ENCODE measurements at places on chromosomes 6 and 20.

GRCh38 chr20:41587956-41588355, 30.2 kb downstream of the CHD6 start:
- no peak for DNase-seq

- no peak for DNase-seq
Observed at GRCh38 chr20:16563066-16563806, 10.0 kb downstream of the KIF16B start.

- DNase-seq: no peak
Observed at GRCh38 chr20:33552519-33552918, 62.6 kb downstream of the CBFA2T2 start.

- no peak for DNase-seq
Observed at GRCh38 chr6:19587238-19587942, 249.8 kb upstream of the ID4 start.

DNA sequence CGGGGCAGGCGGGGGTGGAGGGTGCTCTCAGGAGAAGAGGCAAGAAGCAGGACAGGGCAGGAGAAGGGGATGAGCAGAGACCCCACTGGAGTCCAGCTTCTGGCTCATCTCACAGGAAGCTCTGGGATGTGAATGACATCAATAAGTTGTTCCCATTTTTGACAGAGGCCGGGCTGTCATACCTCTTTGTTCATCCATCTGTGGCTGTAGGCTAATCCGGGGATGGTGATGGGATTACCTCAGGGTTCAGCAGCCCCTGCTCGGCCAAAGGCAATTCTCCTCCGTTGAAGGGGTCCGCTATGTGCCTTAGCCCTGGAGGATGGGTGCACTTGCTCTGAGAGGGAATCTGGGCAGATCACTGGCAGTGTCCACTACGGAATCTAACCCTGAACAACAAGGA, 3.3 kb upstream of the TMC2 start:
- DNase-seq: no peak

DNA sequence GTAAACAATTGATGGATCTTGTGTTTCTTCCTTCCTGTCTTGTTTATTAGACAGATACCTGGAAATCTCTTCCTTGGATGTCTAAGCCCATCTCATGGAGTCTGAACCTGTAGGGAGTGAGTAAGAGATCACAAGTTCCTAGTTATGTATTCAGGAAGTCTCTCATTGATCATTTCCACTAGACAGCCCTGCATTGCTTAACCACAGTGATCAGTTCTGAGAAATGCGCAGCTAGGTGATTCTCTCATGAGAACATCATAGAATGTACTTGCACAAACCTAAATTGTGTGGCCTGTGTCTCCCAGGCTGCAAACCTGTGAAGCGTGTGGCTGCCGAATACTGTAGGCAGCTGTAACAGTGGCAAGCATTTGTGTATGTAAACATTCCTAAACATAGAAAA, 39.1 kb downstream of the FAM120B start:
- no peak for DNase-seq

GRCh38 chr6:134295953-134296553, 21.9 kb downstream of the SGK1 start:
- DNase-seq: no peak

DNA sequence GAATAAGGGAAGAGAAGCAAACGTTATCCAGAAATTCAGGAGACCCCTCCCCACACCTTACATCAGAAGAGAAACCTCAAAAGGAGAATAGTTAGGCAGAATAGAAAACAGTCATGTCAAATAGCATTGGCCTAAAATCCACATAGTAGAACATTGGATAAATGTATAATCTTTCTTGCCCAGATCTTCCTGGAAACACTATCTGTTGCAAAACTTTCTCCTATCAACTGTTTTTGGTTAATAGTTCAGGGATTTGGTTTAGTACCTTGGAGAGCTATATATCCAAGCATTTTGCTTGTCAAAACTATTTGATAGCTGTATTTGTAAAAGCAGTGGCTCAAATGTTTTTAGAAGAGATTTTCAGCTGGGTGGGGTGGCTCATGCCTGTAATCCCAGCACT, 74.3 kb upstream of the PHACTR2 start:
- no peak for DNase-seq

DNA sequence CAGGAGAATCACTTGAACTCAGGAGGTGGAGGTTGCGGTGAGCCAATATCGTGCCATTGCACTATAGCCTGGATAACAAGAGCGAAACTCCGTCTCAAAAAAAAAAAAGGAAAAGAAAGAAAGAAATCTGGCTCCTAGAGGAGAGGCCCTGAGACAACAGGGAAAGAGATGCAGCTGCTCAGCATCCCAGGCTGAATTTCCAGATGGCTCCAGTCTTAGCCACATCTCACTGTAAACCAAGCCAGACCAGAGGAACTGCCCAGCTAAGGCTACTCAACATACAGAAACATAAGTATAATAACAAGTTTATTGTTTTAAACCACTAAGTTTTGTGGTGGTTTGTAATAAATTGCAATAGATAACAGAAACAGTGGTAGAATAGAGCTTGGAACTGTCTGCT, 38.5 kb upstream of the TASP1 start:
- DNase-seq: no peak

GRCh38 chr6:132418235-132418965, 17.1 kb upstream of the MOXD1 start:
- DNase-seq: no peak
